ENCODE measurements at places on chromosomes 5 and 9.

DNA sequence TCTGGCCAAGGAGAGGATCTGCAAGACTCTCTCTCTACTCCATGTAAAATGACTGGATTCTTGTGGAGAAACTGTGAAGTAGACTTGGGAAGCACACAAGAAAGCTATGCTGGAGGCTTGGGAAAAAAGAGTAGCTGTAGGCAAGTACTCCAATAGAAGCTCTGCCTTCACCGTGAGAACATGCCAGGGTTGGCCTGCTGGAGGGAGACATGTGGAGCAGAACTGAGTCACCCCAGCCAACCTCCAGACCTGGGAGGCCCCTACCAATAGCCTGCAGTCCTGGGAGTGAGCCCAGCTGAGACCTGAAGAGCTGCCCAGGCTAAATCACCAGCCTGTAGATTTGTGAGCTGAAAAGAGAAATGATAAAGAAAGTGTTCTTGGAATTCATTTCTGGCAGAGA is 66.6 kb downstream of the DEPDC1B start:
- peak; percentile 37 for DNase-seq

GRCh38 chr9:136654820-136655535 is 7.7 kb upstream of the EGFL7 start:
- no peak for DNase-seq

GRCh38 chr5:24598956-24599355 is 45.8 kb downstream of the CDH10 start:
- no peak for DNase-seq

GRCh38 chr9:71098801-71099200 is 22.6 kb downstream of the TRPM3 start:
- no peak for DNase-seq

- DNase-seq: no peak
Measured at GRCh38 chr5:173236531-173237142, 1.6 kb upstream of the NKX2-5 start.

DNA sequence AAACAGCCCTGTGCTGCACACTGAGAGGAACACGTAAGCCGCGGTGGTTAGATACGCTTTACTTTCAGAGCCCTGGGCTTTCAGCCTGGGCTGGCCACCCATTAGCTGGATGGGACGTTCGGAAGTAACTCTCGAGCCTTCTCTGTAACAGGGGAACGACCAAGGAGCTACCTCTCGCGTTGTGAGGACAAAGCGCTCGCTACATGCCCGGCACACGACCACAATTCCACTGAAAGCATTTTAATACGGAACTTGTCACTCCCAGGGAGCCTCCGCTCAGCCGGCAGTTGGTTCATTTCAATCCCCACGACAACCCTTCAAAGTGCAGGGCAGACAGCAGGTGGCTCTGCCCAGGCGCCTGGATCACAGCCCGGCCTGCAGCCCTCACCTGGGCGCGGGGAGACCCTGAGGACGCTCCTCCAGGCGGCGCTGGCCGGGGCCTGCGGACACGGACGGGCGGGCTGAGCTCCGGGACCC is 368 bp downstream of the SURF1 start:
- DNase-seq: no peak

Measured in hepatic stellate cell (primary cell).